Esophagus squamous epithelium (tissue), 5 donors: ENCODE measurements at places on chromosomes 2 and 18.

DNA sequence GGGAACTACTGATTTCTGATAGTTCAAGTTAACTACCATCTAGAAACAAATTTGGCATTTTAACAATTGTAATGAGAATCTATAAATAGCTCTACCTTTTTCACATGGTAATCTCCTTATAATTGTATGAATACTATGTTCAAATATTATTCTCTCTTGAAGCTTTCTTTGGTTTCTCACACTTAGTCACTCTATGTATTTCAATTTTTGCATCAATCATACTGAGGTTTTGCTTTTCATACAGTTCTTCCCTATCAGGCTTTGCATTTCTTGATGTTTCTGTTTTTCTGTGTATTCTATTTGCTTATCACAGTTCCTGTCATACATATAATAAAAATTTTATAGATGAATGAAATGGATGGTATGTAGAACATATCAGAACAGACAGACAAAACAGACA lies 16.0 kb downstream of the VPS54 start:
- DNase-seq, result no peak

DNA sequence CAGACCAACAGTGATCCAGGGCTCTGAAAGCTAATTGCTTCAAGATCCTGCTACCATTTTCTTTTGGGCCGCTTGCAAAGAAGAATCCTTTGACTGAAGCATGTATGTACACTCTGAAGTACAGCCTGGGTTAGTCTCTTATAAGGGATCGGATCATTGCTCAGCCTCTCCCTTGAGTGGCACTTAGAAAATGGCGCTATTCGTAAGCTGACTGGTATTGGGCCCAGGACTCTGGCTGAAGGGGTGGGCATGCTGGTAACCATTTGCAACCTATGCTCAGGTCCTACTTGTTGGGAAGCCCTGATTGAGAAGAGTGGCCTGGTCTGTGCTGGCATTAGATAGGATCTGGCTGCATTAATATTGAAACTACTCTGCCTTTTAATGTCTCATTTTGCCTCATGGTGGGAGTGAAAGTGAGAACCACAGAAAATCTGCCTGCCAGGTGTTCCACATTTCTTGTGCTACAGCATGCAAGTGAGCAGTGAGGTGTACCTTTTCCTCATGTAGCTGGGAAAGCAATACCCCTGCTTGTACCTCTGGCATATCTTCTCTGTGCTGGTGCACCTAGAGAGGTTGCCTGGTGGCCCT lies 661 bp upstream of the MGAT5 start:
- no peak for DNase-seq

DNA sequence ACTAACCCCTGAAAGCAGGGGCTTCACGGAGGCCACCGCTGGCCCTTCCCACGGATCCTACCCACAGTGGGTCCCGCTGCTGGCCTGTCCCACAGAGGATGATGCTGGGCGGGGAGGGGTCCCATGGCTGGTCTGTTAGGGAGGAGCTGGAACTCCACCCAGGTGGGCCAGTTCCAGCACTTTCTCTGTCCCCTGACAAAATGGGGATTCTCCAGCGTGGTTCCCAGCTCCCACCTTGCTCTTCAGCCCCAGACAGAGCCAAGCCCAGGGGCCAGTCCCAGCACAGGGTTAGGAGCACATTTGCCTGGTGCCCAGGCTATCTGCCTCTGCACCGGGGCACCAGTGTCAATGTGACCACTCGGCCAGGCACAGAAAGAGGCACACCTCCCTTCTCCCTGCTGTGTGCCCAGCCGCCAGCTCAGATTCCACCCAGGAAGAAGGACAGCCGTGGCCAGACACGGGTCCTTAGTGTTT lies 50.0 kb downstream of the ANKMY1 start:
- DNase-seq, result no peak

DNA sequence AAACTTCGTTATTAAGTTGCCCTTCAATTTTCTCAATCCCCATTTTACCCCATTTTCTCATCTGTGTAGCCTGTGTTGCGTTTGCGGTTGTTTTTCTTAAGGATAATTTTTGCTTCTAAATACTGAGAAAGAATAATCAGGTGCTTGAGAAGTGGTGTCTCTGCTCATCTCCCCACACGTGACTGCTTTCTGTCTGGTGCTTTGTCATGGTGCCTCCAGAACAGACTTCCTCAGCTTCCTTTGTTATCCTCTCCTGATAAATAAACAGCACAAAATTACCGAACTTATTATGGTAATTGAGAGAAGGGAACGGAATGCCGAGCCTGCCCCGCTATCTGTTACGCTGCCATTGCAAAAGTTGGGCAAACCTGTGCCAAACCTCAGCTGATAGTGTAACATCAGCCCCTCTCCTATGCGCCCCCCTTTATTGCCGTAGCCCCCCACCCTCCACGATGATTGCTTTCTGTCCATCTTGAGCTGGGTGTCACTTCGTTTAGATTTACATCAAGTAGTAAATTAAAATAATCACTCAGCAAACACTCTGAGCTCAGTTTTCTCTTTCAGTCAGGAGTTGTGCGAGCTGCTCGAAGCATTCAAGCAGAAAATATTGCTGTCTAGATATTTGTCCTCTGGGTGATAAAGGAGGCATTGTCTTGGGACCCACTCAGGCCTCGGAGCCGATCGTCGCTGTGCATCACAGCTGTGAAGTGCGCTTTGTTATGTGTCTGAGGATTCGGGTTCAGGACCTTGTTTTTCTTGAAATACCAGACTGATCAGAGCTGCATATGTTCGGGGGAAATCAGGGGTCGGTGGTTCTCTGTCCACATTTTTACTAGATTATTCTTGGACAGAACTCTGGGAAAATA lies 1008.5 kb upstream of the FANCL start:
- no peak for DNase-seq

DNA sequence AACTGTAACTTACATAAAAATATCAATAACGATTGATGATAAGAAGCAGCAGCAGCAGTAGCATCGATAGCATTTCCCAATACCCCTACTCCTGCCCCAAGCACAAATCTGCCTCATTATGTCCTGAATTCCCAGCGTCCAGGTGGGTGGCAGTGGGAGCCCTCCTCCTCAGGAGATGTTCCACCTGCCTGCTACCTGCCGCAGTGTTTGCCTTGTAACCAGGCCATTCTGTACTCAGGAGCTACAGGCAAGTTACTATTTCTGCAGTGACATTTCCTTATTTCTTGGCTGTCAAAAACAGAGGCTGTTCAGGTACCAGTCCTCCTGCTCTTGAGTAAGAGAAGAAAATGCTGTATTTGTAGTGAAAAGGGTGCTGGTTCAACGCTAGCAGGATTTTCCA lies 236.4 kb downstream of the CNTNAP5 start:
- no peak for DNase-seq

- no peak for DNase-seq
Measured at GRCh38 chr2:161078211-161078539, 82.1 kb upstream of the TANK start.

- DNase-seq, result no peak
Measured at GRCh38 chr2:132860220-132860619, 190.2 kb upstream of the LYPD1 start.

DNA sequence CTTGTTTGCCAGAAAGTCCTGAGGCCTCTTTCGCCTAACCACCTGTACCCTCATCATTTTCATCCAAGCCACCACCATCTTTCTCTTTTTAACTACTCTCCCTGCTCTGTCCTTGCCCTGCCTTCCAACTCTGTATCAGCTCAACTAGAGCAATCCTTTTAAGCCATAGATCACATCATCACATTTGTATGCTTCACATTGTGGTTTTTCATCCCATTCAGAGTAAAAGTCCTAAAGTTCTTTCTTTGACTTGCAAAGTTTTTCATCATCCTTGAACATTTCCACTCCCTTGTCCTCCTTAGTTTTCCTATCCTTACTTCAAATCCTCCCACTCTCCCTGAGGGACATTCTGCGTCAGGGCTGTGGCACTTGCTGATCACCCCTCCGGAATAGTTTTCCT lies 73.9 kb downstream of the SLC39A10 start:
- no peak for DNase-seq

GRCh38 chr18:46320297-46320696 lies 216.1 kb downstream of the HAUS1 start:
- DNase-seq, result no peak
